ENCODE measurements at places on chromosomes 4 and X.
A peak's percentile ranks its signal among the peaks of the same experiment; 100 is the strongest.

GRCh38 chrX:26851981-26852380 lies 611.2 kb downstream of the PPP4R3C start:
- DNase-seq, result peak; percentile 1

DNA sequence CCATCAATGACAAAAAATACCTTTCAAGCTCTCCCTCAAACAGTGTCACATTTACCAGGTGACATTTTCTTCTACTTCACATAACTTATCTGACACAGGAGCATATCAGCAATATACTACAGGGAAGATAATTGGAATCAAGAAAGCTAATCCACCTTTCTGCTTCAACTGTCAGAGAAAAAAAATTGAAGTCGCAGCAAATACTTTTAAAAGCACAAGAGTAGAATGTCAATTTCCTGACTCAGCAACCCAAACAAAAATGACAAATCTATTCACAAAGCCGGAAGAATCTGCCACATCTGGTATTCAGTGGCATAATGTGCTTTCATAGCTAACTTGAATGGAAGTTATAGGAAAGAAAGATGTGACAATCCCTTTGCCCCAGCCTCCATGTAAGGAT lies 36.7 kb downstream of the AGA start:
- DNase-seq, result no peak

DNA sequence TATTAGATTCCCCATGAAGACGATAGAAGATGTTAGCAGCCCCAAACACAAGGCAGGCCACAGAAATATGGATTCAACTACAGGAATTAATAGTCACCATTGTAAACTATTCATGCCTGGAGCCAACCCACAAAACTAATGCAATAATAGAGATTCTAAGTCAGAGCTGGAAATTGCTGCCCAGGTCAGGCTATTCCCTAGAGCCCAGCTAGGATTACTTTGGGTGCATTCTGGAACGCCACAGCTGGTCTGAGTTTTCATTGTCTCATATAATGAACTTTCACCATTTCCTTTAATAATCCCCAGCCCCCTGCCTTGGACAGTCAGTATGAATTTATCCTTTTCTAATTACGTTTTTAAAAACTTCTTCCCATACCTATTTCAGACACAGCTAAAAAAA lies 252.6 kb downstream of the PAPSS1 start:
- no peak for DNase-seq

DNA sequence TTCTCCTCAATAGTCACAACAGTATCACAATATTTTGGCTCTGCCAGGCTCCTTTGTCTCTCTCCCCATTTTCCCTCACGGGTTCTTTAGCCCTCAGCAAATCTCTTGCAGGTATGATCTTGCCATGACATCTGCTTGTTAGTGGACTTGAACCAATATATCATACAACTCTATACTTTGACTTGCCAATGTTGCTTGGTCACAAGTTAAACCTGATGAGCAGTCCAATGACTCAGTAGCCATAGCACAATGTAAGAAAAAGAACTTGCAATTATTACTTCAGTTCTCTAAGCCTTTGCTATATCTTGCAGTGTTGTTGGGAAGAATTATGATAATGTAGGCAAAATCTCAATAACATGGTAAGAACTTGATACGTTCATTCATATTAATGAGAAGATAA lies 174.6 kb upstream of the NRK start:
- no peak for DNase-seq

GRCh38 chrX:106898462-106898861 lies 4.7 kb downstream of the RIPPLY1 start:
- DNase-seq, result peak; percentile 59

DNA sequence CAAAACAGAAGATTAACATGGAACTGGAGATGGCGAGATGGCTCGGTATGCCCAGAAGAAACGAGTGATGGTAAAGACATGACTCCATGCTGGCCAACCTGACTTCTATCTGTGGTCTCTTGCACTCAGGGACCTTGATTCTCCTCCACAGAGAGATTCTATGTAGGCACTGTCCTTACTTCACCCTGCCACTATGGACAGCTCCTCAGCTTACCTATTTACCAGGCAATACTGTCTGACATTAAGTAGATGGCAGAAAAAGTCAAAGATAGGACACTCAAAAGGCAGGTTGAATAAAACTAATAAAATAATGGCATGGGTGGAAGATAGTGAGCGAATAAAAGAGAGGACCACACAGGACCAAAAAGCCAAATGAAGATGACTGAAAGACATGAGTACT lies 35.2 kb upstream of the NDNF start:
- no peak for DNase-seq

DNA sequence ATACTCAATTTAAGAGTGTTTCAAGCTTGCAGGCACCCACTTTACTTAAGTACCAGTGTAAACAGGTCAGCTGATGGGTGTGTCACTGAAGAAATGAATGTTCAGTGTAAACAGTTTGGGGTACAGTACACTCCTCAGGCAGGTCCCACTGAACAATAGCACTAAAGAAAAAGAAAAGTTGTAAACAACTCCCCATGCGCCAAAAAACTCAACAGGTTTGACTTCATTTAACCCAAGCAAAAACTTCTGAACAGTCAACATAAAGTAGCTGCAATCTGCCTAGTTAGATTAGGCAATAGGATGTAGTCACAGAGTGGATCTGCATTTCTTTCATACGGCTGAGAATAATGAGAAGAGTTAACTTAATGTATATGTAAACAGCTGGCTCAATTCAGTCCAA lies 93.2 kb downstream of the FAM13A start:
- no peak for DNase-seq

- no peak for DNase-seq
Observed at GRCh38 chr4:150152766-150153165, 74.5 kb downstream of the DCLK2 start.

- no peak for DNase-seq
Observed at GRCh38 chr4:182807767-182808548, 109.2 kb downstream of the DCTD start.

GRCh38 chrX:9127986-9128385 lies 94.1 kb upstream of the FAM9B start:
- DNase-seq, result no peak

GRCh38 chr4:131348263-131348662 lies 1800.8 kb upstream of the PCDH10 start:
- no peak for DNase-seq

DNA sequence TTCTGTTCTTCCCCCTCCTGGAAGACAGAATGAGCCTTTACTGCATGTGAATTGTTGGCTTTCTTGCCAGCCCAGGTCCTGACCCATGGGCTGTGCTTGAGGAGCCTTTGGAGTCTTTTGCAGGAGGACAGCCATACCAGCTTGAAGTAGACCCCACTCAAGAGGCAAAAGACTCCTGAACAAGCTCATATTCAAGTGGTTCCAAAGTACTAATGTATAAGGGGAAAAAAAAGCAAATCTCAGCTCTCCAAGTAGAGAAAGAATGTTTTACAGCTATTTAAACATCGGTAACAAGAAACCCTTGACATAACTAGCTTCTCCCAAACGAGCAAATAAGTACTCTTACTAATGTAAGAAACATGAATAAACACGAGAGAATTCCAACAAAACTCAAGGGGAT lies 174.9 kb upstream of the MXRA5 start:
- no peak for DNase-seq

DNA sequence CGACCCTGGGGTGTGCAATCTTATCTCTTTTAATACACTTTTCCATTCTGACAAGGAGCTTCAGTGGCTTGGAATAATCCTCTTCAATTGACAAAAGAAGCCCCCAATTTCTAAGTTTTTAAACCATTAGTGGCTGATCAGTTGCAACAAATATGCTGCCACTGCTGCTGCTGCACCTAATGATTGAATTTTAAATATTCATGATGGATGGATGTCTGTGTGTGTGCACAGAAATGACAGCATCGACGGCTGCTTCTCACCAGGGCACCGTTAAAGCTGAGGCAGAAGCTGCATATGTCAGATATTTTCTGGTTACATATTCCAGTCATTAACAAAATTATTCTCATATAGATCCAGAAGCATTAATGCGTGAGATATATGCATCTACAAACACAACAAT lies 182.4 kb downstream of the MGST2 start:
- no peak for DNase-seq

GRCh38 chr4:143451186-143451585 lies 62.3 kb upstream of the SMARCA5 start:
- no peak for DNase-seq

GRCh38 chrX:23883737-23884354 lies 23.9 kb downstream of the APOO start:
- no peak for DNase-seq
